ENCODE measurements at places on chromosomes 2 and 18. TPM values are rescaled to one million over a fixed set of nuclear protein-coding genes. Genes with fewer than 3 reads are reported as not detected.

DNA sequence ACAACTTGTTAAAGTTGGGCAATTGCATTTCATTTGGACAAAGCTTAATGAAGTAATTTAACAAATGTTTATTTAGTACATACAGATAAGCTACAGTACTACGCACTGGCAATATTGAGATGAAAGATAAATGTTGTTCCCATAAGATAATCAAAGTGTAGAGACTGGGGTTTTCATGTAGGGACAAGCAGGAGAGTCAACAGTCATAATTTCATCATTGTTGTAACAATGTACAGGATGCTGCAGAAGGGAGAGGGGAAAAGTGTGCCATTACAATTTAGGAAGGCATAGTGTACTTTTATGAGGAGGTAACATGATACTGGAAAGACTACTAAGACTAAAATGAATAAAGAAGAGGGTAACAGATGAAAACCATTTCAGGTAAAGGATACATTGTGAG is 441.6 kb downstream of the ERBB4 start:
- DNase-seq, result no peak

DNA sequence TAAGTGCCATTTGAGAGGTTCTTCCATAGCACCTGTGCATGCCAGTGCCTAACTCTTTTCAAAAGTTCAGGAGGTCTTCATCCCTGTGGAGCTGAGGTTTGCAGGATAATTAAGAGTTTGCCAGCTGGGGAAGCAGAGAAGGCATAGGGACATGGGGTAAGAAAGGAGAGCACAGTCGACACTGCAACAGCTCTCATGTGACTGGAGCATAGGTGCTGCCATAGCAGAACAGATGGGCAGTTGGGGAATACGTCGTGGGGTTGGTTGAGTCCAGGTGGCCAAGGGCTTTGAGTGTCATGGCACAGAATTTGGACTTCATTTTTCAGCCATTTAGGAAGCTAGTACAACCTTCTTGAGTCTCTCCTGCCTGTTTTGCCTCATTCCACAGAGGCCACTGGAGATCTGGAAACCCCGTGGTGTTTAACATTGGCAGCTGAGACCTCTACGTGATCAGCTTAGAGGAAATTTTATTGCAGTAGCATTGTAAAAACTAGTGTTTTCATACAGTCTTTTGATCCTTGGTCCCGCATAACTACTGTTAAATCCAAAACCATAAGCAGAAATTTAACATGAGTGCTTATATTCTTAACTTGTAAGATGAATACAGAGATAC is 65.1 kb downstream of the CRIM1 start:
- no peak for DNase-seq

- DNase-seq, result no peak
Measured at GRCh38 chr2:235725841-235726240, 232.0 kb downstream of the AGAP1 start.

DNA sequence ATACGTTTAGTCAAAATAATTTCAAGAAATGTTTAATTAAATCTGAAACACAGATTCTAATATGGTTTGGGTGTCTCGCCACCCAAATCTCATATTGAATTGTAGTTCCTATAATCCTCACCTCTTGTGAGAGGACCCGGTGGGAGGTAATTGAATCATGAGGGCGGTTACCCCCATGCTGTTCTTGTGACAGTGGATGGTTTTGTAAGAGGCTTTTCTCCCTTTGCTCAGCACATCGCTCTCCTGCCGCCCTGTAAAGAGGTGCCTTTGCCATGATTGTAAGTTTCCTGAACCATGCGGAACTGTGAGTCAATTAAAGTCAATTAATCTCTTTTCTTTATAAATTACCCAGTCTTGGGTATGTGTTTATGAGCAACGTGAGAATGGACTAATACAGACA is 1045.1 kb upstream of the POU3F3 start:
- DNase-seq, result no peak

Gene TACR1
- total RNA-seq, result not detected

Gene AQP12A
- not detected for total RNA-seq

Gene DSC2
- not detected for total RNA-seq

Gene CYP27C1
- total RNA-seq, result not detected

Measured in activated CD8-positive, alpha-beta memory T cell treated with anti-CD3 and anti-CD28 coated beads, Interleukin-2, amount 10 ng/mL, durations not matched to agents 7 days and 5 days (primary cell).